Kidney (tissue), 22 donors: ENCODE measurements at places on chromosomes 3 and 15. TPM values are rescaled to one million over a fixed set of nuclear protein-coding genes. Genes with fewer than 3 reads are reported as not detected.
A peak's percentile ranks its signal among the peaks of the same experiment; 100 is the strongest.

Gene GRM7
- 0.16 TPM for total RNA-seq

Gene INKA1
- total RNA-seq = 6.3 TPM

Gene AGTR1
- total RNA-seq = 5.6 TPM

Gene PARP6
- 69.7 TPM for total RNA-seq

Gene LOXL1
- 33.2 TPM for total RNA-seq

Gene DIPK2A
- total RNA-seq = 15.5 TPM

Gene C3orf49
- not detected for total RNA-seq

Gene C3orf52
- 5.2 TPM for total RNA-seq

Gene GOLGA8H
- 0.88 TPM for total RNA-seq

Gene SOX14
- not detected for total RNA-seq

Gene EHD4
- total RNA-seq = 38.5 TPM

Gene CIDEC
- not detected for total RNA-seq

Gene TMEM41A
- 21.0 TPM for total RNA-seq

DNA sequence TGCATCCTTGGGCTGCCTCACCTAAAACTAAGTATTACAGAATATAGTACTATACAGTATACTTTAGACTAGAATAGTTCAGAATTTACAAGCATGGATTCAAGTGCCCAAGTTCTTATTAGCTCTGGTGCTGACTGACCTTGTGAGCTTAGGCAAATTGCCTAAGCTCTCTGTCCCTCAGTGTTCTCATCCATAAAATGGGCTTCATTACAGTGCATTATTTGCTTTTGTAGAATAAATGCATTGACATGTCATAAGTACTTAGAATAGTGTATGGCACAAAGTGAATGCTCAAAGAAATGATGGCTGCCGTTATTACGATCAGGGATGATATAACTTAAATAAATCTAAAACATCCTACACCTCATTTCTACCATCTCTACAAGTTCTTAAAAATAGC lies 269.7 kb downstream of the FOXP1 start:
- DNase-seq = no peak

- no peak for DNase-seq
These were observed 639.4 kb upstream of the TBL1XR1 start for GRCh38 chr3:177836671-177837070.

DNA sequence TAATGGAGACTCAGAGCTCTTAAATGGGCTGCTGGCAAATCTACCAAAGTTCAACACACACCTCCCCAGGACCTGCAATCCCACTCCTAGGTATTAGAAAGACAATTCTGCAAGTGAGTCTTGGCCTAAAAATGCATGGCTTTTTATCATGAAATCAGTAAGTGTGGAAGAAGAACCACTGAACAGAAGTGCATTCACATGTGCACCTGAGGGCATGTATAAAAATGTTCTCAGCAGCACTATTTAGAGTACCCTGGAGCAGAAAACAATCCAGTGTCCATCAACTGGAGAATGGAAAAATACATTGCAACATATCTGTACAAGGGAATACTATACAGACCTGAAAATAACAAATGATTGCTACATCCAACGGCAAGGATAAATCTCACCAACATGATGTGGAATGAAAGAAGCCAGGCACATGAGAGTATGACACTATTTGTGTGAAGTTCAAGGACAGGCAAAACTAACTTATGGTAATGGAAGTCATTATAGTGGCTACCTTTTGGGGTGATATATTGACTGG lies 8.1 kb upstream of the SLC6A1 start:
- DNase-seq = no peak

DNA sequence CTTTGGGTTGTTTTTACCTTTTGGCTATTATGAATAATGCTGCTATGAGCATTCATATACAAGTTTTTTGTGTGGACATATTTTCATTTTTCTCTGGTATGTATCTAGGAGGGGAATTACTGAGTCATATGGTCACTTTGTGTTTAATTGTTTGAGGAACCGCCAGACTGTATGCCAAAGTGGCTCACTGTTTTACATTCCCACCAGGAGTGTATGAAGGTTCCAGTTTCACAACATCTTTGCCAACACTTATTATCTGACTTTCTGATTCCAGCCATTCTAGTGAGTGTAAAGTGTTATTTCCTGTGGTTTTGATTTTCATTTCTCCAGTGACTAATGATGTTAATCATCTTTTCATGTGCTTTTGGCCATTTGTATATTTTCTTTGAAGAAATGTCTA lies 51.8 kb downstream of the CMTM7 start:
- DNase-seq = no peak

- DNase-seq = no peak
These were observed 170.2 kb downstream of the PDE8A start for GRCh38 chr15:85151861-85152260.

DNA sequence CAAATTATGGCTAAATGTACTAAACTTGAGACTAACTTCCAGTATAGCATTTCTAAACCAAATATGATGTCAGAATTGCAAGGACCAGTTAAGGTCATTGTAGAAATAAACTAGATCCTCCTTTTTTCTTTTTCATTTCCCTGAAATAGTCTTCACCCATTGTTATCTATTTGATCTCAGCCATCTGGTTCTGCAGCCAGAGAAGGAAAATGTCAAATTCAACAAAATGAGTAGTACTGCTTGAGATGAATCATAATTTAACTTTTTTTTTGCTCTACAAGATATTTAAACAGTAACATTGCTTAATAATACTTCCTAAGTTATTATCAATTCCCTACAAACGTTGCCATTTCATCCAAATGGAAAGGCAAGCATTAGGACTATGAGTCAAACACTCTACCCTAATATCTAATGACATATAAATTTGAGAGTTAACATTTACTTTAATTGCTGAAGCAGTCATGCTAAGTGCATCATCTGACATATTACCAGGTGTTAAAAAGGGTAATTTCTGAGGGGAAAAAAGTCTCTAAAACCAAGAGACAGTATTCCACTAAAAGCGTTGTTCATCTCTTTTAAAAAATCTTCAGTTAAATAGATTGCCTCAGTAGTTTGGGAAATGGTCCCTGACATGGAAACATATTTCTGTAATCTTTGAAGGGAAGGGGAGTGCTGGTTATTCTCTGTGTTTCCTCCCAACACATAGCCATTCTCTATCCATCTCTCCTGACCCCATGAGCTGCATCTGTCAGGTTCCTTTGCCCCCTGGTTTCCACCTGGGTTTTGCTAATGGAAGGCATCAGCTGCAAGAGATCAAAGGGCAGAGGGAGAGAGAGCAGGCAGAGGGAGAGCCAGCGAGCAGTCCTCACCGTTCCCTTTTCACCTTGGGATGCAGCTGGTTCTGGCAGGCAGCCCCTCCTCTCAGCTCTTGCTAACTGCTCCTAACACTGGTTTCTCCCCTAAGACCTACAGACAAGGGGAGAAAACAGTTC lies 138.5 kb downstream of the ARPP21 start:
- peak; percentile 7 for DNase-seq

- no peak for DNase-seq
These were observed 474.5 kb downstream of the RBMS3 start for GRCh38 chr3:29755416-29755815.

GRCh38 chr3:99651531-99651930 lies 13.1 kb downstream of the COL8A1 start:
- peak; percentile 79 for DNase-seq

GRCh38 chr15:25238716-25239470 lies 199.9 kb downstream of the UBE3A start:
- DNase-seq = no peak

DNA sequence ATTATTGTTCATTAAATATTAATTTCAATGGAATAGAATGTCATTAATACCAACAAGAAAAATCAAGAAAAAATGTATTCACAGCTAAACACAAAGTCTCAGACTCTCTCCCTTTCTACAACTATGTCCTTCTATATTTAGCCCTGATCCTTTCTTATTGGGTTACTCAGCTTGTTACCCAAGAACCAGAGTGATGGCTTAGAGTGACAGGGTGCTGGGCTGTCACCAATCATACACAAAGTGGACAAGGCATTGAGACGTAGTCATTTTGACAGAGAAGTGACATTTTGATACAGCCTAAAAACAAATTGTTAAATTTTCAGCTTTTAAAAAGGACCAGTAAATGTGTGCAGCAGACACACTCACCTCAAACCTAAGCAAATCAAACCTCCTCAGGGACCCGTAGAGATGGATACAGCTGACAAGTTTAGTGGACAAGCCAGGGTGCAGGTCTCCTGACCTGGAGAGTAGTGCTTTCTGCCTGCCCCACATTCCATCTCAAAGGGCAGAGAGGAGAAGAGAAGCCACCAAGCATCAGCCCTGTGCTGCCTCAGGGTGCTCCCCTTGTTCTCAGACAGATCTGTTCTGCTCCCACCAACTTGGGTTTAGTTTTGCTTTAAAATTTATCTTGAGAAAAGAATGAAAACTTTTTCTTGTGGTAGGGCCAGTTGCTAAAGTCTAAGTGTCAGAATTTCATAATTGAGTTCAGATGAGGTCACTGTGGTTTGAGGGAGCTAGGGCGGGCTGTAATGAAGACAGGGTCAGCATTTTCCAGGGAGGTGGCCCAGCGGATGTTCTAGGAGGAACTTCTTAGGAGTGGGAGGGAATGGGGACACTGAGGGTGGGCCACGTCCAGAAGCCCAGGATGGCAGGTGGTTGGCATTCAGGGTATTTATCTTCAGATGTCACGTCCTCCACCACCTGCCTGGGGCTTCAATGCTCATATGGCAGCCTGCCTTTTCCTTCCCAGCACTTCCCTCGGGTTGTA lies 136.5 kb upstream of the TBL1XR1 start:
- peak; percentile 82 for DNase-seq

DNA sequence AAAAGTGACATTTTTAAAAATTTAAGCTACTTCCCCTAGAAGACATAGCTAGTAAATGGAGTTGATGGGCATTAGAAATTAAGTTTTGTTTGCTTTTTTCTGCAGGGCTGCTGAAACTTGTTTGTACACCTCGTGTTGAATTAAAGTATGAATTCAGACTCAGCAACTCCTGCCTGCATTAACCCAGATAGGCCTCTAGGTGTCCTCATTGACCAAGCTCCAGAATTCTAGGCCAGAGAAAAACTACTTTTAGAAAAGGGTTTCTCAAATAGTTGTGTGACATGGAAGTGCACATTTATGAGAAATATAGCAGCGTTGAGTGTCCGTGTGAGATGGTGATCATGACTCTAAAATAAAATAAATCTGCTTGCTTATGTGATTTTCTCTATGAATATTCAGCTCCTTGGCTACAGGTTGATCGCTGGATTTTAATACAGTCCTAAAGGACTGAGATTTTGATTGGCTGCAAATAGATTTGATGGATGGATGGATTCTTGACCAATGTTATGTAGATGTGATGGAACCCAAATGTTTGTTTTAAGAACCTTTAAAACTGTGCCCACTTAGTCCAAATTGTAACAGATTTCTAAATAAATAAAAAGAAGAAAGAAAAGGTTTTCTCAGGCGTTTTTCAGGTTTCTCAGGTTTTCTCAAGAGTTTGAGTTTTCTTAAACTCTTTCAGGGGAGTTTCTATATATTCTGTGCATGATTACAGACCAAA lies 39.4 kb upstream of the LMOD3 start:
- DNase-seq = peak; percentile 63

GRCh38 chr3:140933552-140933951 lies 8.1 kb upstream of the SLC25A36 start:
- DNase-seq = no peak

GRCh38 chr3:98596541-98597500 lies 3.4 kb upstream of the CPOX start:
- no peak for DNase-seq

DNA sequence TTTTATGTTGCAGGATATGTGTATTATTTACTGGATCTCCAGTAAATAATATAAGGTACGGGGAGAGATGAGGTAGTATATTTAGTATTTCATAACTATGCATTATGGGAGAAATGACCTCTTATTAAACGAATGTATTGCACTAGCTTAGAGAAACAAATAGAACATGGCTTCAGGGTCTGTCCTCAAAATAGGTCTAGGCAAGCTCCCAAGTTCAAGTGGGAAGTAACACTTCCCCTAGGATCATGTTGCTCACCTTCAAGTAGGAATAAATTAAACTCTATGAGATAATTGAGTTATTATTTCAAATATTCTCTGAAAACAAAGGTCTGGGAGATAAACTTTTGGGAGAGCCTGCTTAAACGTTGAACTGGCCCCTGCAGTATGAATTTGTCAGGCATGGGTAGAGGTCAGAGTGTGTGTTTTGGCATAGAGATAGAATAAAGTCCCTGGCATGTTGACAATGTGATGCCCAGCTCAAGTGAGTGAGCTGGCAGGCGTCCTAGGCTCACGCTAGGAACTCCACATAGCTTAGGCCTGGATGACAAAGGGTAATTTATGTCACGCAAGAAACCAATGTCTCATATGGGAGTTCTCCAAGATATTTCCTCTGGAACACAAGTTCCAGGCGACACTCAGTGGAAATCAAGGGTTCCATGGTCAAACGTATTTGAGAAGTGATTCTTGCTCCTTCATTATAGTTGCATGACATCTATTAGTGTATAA lies 236.8 kb downstream of the CACNA2D3 start:
- DNase-seq = no peak

DNA sequence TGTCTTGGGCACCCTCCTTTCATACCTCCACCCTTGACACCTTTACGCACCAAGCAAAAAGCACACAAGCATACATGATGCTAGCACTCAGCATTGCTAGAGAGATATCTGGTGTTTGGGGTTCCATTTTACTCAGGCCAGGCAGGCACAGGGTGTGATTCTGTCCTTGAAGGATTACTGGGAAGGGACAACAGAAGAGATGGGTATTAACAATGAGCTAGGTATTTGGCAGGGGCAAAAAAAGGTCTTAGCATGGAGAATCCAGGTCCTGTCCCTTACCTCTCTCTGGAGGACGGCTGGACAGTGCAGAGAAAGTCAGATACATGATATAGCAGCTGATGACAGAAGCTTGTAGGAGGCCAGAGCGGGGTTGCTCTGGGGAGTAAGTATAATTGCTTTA lies 3.5 kb downstream of the SERINC4 start:
- DNase-seq = no peak

GRCh38 chr3:106700981-106701380 lies 676.3 kb upstream of the CCDC54 start:
- DNase-seq = no peak

GRCh38 chr3:40871394-40871793 lies 327.9 kb upstream of the CTNNB1 start:
- no peak for DNase-seq

GRCh38 chr3:190227064-190227463 lies 95.2 kb downstream of the CLDN1 start:
- DNase-seq = no peak

GRCh38 chr15:33031324-33031821 lies 163.1 kb downstream of the FMN1 start:
- no peak for DNase-seq
